Memory B cell (primary cell): ENCODE measurements at places on chromosomes 1 and 21.
A peak's percentile ranks its signal among the peaks of the same experiment; 100 is the strongest.

DNA sequence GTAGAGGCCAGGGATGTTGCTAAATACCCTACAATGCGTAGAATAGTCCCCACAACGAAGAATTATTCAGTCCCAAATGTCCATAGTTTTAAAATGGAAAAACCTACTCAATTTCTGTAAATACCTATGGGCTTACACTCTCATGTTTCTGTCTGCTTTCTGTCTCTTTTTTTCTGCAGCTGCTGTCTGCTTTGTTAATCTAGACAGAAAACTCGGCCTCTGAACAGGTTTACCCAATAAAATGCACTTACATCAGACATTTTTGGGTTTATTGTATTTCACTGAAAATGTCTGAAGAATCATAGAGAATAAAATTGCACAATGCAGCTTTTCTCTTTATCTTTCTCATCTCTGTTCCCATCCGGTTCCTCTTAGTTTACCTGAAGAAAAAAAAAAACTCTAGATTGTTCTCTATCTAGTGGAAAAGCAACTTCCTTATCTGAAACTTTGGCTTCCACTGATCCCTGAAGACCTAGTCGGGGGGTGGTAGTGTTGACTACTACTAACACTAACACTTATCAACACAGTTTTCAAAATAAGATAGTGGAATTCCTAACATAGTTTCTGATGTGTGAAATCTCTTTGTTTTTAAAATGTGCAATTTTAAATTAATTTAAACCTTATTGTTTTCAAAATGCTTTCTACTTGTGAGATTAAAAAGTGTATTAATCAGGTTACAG, 76.9 kb upstream of the CCDC190 start:
- no peak for DNase-seq

- DNase-seq = no peak
These were observed 57.9 kb upstream of the CXADR start for GRCh38 chr21:17455028-17455353.

- no peak for DNase-seq
These were observed 593.8 kb downstream of the USP25 start for GRCh38 chr21:16323596-16323995.

DNA sequence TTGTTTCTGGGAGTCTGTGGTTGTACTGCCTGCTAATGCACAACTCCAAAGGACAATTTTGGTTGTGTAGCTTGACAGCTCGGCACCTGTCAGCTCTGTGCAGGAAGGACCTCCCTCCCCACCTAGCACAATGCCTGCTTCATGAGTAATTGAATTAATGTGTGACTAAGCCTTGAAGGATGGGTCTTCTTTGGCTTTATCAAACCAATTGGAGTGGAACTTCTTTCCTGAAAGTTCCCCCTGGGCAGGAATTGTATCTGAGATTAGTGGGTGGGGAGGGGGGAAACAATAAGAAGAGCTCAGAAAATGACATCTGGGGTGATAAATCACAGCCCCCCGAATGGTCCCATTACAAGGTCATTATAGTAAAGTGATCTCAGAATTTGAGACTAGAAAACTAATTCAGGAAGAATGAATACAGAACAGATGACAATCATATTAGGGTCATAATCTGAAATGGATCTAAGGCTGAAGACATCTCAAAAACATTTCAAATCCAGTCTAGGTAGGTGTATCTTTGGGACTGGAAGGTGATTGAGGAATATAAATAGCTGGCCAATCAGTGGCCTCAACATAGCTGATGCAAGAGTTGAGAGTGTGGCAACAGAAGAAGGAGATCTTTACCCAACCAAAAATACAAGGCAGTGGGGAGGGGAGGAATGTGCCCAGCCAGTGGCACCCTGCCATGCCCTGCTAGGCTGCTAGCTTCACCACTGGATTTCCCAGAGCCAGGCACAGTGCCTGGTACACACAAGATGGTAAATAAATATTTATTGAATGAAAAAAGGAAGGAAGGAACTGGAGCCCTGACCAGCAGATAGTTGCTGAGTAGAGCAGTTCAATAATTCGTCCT, 10.1 kb upstream of the SESN2 start:
- no peak for DNase-seq

- no peak for DNase-seq
These were observed 157.7 kb downstream of the LYPLAL1 start for GRCh38 chr1:219331424-219331823.

GRCh38 chr1:90133133-90133532, 138.2 kb downstream of the ZNF326 start:
- DNase-seq = no peak

- no peak for DNase-seq
These were observed 43.8 kb downstream of the MIER1 start for GRCh38 chr1:66968574-66968973.

DNA sequence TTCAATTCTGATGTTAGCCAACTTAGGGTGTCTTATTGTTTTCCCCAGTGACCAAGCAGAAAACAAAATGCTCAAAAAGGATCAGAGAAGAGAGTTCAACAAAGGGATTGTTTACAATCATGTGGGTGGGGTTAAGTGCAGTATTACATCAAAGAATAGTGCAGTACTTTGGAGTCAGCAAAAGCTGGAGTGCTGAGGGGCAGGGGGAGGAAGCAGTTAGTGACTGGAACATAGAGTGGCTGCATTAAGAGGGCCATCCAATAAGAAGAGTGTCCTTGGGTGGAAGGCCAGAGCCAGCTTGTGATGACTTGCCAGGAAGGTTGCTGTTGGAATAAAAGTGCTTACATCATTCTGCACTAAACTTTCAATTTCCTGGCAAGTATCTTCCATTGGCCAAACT, 175.5 kb downstream of the CYYR1 start:
- DNase-seq = no peak

GRCh38 chr21:42236693-42237092, 17.8 kb downstream of the ABCG1 start:
- no peak for DNase-seq

DNA sequence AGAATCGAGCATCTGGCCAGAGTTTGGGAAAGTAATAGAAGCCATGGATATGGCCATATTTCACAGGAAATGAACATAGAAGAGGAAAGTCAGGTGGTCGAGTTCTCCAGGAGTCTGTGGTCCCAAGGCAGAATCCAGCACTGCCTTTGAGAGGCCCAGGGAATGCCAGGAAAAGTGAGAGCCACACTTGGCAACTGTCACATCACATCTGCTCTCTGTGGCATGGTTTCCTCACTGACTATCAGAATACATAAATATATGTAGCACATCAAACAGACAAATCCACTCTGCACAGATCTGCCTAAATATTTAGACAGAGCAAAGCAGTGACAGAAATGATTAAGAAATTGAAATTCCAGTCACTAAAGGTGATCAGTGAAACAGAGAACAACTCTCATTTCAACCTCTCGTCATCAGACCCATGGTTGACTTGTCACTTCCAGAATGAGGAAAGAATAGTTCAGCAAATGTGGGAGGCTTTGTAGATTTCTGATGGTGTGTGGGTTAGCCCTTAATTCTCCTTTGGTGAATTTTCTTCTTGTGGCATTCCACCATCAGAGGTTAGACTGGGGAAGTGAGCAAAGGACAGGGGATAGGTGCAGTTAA, 58.8 kb upstream of the MAN1A2 start:
- DNase-seq = no peak

DNA sequence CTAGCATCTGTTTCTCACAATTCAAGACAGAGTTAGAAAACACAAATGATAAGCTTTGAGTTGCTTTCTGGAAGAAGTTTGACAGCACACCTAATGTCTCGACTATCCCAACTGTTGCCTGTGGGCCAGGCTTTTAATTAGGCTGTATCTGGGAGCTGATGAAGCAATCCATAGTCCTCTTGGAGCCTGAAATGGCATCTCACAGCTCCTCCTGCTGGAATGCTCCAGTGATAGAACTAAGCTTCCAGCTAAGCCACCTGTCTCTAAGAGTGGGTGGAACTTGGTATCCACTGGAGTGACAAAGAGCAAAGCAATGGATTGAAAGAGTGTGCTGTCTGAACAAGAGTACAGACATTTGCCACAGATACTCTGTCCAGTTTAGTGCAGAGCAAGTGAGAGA, 605.3 kb upstream of the NR5A2 start:
- no peak for DNase-seq

- no peak for DNase-seq
These were observed 131.6 kb upstream of the CACNA1E start for GRCh38 chr1:181351740-181352139.

DNA sequence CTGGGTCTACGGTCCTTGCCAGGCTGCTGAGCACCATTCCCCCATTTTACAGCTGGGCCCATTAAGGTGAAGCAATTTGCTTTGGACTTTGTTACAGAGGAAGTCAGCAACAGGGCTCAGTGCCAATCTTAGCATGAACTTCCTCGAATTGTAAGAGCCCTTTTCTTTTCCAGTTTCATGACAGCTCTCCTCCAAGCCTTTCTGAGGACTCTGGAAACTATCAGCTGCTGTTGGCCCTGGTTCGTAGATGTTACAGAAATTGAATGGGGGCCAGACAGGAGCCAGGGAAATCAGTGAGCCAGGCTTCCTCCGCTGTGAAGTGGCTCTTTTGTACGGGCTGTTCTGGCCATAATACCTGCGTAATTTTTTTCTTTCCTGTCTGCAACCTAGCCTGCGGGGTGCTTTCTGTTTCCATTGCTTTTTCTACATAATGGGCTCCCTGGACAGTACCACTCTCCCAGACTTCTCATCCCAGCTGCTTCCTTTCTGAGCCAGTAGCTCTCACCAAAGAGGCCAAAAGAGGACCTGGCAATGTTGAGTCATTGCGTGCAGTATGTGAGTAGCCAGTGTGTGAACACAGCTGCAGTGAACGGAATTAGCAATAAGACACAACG, 386.3 kb downstream of the DISC1 start:
- no peak for DNase-seq

DNA sequence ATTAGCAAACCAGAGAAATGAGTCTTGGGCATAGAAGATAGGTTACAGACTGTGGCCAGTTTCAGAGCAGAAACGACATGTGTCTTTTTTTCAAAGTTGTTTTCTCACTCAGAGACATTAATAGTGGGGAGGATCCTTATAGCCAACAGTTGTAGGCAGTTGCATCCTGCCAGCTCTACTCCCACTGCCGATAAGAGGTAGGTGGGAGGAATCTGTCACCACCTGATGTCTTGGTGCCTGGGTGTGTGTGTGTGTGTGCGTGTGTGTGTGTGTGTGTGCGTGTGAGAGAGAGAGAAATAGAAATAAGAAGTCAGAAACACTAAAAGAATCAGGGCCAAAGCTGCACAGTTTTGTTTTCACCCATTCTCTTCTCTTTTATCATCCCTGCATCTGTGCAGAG, 219.5 kb downstream of the ZP4 start:
- no peak for DNase-seq

GRCh38 chr1:205596876-205597275, 34.9 kb downstream of the ELK4 start:
- DNase-seq = no peak

- DNase-seq = no peak
These were observed 30.1 kb upstream of the TGFBR3 start for GRCh38 chr1:91916046-91916445.

GRCh38 chr1:64515427-64515826, 45.5 kb downstream of the CACHD1 start:
- no peak for DNase-seq

DNA sequence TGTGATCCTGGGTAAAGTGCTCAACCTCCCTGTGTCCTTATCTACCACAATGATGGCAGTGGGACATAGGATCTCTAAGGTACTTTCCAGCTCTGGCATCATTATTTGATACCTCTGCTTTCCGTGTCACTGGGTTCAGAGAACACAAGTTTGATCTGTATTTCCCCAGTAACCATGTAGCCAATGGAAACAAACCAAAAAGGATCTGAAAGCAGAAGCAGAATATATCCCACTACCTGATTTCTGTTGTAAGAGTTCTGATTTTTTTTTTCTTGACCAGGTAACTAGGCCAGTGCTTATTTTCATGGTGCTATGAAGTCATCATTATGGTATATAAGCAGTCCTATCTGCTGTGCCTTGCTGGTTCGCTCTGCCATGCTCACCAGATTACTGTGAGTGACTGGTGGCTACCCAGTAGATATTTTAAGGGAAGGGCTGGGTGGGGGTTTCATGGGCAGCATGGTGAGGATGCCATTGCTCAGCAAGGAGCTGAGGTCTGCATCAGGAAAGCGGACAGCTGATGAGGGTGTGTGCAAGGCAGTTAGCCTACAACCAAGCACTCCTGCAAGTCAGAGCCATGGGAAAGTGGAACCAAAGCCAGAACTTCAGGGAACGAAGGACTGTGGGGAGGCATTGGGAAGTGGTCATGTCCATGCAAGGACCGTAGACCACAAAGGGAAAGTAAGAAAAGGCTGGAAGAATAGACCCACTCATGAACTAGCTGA, 104.9 kb upstream of the EDEM3 start:
- DNase-seq = peak; percentile 16

GRCh38 chr1:97412737-97413136, 508.1 kb downstream of the DPYD start:
- no peak for DNase-seq

- DNase-seq = no peak
These were observed 179.8 kb downstream of the DYRK1A start for GRCh38 chr21:37546299-37546908.

- no peak for DNase-seq
These were observed 272.1 kb upstream of the DUSP10 start for GRCh38 chr1:222014001-222014400.

GRCh38 chr1:69139007-69139406, 428.7 kb upstream of the LRRC7 start:
- DNase-seq = no peak

- no peak for DNase-seq
These were observed 35.6 kb upstream of the C21orf91 start for GRCh38 chr21:17854745-17855144.

GRCh38 chr1:81170721-81171120, 630.0 kb upstream of the ADGRL2 start:
- DNase-seq = no peak

DNA sequence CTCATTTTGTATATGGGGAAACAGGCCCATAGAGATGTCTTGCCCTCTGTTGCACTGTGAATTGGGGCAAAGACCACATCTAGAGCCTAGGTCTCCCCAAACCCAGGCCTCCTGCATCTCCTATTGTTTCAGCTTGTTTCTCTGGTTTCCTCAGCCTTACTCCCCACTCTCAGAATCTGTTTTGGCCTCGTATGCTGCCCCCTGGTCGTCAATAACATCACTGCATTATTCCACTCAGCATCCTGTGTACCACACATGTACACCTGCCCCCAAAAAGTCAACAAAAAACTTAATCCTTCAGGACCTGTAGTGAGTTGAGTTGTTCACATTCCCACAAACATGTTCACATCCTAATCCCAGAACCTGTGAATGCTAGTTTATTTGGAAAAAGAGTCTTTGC, 184.8 kb downstream of the BRINP2 start:
- DNase-seq = no peak

DNA sequence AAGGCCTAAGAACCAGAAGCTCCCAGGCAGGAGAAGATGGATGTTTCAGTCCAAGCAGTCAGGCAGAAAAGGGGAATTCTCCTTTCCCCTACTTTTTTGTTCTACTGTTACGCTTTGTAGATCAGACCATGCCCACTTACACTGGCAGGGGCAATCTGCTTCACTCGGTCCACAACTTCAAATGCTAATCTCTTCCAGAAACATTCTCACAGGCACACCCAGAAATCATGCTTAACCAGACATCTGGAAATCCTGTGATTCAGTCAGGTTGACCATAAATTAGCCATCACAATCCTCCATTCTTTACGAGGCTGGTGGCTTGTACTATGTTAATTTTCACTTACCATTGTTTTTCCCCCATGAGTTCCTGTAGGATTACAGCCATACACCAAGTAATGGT, 23.8 kb upstream of the IL10 start:
- DNase-seq = no peak
